Activated CD8-positive, alpha-beta T cell treated with anti-CD3 and anti-CD28 coated beads for 36 hours (primary cell): ENCODE measurements at places on chromosomes 2 and 18. TPM values are rescaled to one million over a fixed set of nuclear protein-coding genes. Genes with fewer than 3 reads are reported as not detected.

DNA sequence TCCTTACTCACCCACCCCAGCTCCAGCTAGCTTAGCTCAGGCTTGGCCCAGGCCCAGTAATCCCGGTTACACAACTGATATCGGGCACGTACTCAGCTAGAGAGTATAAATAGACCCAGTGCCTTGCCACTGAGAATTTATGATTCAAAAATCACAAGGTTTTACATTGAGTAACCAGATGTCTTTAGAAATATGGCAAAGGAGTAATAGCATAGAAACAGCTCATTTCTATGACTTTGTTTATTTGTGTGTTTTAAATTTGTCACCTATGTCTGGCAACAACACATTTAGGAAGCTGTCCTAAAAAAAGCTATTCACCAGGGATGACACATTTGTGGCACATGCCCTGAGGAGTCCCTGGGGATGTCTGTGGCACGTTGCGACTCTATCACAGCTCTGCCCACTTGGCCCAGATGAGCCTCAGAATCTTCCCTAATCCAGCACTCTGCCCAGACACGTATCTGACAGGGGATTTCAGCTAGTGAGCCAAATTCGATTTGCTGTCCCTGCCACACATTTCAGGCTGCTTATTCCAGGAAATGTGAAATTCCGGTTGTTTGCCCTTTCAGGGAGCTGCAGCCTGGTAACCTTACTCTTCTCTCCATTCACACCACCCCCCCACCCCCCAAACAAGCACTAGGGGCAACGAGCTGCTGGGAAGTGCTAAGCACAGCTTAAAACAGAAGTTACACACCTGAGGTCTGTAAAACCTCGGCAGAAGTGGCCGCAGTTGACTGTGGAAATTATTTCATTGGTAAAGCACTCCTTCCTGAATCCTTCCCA, 85.4 kb upstream of the ZCCHC2 start:
- DNase-seq, result no peak

GRCh38 chr2:120876526-120877280, 141.0 kb downstream of the GLI2 start:
- DNase-seq, result no peak

- DNase-seq, result no peak
Observed at GRCh38 chr2:178899656-178900055, 92.4 kb upstream of the TTN start.

GRCh38 chr18:11991021-11991795, 9.9 kb downstream of the IMPA2 start:
- no peak for DNase-seq

DNA sequence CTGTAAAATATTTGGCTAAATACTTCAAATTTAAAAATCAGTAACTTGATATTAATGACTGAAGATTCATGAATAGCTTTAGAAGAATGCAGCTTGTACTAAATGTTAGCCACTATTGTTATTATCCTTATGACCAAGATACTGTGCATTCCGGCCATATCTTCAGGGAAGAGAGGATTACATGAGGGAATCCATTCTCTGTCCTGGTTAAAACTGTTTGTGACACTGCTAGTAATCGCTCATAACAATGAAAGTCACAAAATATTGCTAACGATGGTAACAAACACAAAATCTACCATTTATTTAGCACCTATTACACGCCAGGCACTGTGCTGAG, 217.7 kb downstream of the PRKCE start:
- DNase-seq, result no peak

DNA sequence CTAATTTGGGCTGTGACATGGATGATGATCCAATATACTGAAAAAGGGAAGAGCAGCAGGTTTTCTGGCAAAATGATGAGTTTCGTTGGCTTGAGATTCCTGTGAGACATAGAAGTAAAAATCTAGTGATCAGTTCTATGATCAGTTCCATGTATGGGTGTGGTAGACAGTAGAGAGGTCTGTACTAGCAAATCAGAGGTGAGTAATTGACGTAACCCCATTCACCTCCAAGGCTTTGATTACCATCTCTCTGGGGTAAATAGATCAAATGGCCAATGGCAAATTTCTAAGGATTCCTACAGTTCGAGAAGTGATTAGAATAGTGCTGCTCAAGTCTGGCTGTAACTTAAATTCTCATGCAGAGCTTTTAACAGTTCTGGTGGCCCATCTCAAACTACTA, 6.4 kb downstream of the ITGA4 start:
- no peak for DNase-seq

DNA sequence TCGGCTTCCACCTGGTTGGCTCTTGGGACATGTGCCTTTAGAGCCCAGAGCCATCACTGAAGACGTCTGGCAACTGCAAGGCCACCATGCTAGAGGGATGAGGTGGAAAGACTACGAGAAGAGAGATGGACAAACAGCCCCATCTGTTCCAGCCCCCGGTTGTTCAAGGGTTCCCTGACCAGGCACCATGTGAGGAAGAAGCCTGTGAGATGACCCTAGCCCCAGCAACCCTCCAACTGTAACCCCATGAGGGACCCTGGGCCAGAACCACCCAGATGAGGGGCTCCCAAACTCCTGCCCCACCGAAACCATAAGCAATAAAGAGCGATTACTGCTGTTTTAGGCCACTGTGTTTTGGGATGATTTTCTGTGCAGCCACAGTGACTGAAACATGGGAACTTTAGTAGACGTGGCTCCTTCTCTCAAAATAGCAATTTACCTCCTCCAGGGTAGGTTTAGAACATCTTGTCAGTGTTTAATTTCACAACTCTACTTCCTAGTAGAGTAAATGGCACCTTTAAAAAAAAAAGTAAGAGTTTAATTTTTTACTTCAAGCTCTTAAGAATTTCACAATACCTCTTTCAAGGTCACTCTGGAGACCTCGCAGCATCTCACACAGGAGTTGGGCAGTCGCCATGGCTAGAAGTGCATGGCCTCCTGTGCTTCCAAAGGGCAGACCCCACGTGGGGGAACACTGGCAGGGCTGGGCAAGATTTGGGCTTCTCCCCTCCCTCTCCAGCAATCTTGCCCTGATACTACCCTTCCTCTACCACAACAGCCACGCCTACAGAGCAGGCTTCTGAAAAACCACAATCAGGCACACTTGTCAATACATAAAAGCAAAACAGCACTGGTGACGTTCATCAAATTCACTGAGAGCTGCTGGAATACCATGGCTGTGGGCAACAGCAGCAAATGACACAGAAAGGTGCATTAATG, 48.8 kb downstream of the TMEM163 start:
- peak; percentile 69 for DNase-seq

GRCh38 chr2:222862909-222863544, 2.2 kb downstream of the ACSL3 start:
- DNase-seq, result no peak

DNA sequence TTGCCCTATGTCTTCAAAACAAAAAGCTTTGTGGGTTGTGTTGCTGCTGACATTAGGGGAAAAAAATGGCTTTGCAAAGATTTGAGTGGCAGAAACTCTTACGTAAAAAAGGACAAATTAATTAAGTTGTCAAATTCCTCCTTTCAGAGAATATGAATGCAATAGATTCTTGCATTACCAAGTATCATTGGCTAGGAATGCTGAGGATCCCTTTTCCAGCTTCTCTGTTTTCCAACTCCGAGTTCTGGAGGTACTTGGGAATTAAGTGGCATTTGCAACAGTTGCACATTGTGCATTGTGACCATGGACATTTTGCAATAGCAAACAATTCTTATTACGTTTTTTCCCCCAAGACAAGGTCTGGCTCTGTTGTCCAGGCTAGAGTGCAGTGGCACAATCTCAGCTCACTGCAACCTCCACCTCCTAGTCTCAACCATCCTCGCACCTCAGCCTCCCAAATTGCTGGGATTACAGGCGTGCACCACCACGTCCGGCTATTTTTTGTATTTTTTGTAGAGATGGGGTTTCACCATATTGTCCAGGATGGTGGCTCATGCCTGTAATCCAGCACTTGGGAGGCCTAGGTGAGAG, 29.9 kb upstream of the PPP1CB start:
- no peak for DNase-seq

- DNase-seq, result no peak
Observed at GRCh38 chr2:30195016-30195415, 36.3 kb upstream of the LBH start.

DNA sequence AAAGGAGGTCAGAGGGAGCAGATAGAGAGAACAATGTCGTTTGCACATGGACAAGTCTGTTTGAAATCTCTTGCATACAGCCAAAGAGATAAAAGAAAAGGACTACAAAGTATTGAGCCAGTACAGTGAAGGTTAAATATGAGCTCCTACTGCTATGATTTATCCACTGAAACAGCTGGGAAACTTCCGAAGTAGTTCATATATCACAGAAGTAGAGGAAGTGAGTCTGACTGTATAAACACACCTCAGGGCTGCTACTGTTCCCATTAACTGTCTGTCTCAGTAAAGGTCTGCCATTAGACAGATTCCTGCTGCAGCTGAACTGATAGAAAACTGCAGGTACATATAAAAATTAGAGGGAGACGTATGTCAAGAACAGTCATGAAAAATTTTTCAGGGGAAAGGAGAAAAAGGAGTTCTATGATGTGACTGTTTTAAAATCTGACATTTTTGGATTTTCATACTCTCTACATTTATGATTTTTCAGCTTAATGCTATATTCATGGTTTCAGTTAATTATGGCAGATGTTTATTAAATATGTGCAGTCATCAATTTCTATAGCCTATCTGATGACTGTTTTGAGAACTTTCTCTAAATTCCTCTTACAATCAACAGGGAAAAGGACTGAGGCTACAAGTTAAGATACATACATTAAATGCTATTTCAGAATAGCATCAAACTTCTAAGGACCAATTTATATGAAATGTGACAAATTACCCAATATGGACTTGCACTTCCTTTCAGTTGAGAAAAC, 364.7 kb downstream of the ERBB4 start:
- no peak for DNase-seq

DNA sequence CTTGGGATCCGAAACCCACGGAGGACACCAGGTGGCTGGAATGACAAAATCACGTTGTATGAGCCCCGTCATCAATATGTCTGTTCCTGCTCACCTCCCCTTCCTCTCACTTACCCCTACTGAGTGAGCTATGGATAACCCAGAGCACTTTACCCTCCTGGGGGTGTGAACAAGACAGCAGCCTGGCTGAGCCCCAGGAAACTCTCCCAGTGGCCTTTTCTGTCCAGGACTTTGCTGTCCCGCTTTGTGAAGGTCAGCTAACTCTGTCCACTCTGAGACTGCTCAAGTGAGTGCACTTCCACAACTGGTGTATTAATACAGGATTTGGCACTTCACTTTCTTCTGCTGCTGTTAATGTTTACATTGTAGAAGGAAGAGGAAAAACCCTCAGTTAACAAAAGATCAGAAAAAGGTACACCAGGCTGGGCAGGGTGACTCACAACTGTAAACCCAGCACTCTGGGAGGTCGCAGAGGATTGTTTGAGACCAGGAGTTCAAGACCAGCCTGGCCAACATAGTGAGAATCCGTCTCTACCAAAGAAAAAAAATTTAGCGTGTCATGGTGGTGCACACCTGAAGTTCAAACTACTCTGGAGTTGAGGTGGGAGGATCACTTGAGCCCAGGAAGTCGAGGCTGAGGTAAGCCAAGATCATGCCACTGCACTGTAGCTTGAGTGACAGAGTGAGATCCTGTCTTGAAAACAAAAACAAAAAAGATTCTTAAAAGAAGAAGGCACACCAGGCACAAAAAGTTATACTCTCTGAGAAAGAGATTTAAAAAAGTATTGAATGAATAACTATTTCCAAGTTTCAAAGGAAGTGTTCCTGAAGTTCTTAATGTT, 90.3 kb downstream of the CLHC1 start:
- DNase-seq, result peak; percentile 13

DNA sequence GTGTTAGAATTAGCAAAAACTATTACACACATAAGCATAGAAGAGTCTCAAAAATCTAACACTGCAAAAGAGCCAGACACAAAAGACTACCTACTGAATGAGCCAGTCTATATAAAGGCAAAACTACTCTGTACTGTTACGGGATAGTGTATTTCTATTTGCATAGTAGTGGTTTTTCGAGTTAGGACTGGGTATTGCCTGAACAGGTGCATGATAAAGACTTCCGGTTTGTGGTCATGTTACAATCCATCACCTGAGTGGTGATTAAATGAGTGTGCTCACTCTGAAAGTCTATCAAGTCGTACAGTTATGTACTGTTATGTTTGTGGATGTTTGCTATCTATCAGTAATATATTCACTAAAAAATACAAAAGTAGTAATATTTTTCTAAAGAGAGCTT, 523.3 kb upstream of the SYT4 start:
- DNase-seq, result no peak

DNA sequence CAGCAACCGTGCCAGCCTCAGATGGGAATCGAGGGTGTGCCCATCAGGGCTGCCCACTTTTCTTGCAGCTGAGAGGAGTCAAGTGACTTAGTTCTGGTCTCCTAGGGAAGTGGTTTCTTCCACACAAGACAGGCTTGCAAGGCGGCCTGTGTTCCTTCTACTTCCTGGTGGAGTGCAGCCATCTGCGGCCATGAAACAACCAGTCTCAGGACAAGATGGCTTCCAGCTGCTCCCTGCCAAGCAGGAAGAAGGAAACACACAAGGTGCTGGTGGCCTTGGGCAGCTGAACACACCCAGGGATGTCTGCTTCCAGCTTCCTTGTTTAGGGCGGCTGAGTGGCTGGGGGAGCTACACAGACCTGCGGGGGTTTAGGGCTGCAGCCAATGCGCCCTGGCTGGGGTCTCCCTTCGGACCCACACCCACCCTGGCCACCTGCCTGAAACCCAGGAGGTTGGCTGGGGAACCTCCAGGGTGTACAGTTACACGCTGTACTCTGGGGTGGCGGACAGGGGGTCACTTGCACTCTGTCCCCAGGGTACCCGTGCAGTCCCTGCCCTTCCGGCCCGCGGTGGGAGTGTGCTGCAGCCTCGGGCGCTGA, 34.7 kb downstream of the PTPN18 start:
- DNase-seq, result no peak

DNA sequence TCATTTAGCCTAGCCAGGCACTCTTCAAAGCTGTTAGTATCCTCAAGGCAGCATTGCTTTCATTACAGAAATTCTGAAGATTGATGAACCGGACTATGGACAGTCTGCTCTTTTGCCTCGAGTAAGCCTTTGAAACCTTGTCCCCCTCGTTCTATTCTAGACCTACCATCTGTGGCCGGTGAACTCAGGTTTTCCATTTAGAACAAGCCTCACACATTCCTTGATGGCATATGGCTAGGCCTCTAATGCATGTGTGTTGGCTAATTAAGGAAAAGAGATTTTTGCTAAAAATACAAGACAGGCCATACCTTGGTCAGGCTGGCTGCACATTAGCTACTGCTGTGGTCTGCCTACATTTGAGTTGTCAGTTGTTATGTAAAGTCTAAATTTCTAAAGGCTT, 111.8 kb downstream of the CERS6 start:
- no peak for DNase-seq

- peak; percentile 28 for DNase-seq
Observed at GRCh38 chr2:241112046-241112445, 10.0 kb upstream of the MTERF4 start.

DNA sequence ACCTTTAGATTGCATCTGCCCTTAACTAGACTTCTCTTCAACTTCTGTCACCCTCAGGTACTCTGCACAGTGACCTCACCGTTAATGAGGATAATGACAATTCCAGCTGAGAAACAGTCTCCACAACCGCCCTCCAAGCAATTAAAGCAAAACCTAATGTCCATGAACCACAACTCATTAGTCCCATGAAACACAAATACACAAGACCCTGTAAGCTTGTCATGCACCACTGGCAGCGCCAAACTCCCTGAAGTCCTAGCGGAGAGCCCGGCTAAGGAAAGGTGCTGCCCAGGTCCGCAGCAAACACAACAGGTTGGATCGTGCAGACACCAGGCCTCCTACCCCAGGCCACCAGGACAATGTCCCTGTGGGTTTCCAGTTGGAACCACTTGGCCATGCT, 7.4 kb downstream of the SMAD7 start:
- DNase-seq, result no peak

The CXCR1 gene
- total RNA-seq, result not detected

The IL1B gene
- not detected for total RNA-seq

The C18orf32 gene
- total RNA-seq, result 22.4 TPM

The CDCA7 gene
- total RNA-seq, result 91.7 TPM

The GALNT3 gene
- 1.9 TPM for total RNA-seq
